Stimulated activated CD8-positive, alpha-beta memory T cell treated with anti-CD3 and anti-CD28 coated beads, Interleukin-15, amount 100 ng/mL, for 24 hours (primary cell): ENCODE measurements at places on chromosomes 7 and 10.

- DNase-seq, result no peak
These were observed 52.0 kb upstream of the PRSS1 start for GRCh38 chr7:142697270-142697669.

- DNase-seq, result no peak
These were observed 3.4 kb upstream of the MNX1 start for GRCh38 chr7:157013602-157014549.

DNA sequence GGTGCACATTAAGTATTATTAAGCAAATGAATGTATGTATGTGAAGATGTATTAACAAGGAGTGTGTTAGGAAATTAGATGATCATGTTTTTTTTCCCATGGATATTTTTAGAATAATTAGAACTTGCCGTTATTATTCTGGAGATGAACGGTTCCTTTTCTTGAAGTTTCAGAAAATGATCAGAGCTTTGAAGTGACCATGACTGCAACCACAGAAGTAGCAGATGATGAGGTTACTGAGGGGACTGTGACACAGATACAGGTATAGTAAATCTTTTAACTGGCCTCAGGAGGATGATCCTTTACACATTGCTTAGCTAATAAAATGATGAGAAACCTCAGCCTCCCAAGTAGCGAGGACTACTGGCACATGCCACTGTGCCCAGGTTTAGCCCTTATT, 18.6 kb downstream of the DMTF1 start:
- DNase-seq, result no peak

DNA sequence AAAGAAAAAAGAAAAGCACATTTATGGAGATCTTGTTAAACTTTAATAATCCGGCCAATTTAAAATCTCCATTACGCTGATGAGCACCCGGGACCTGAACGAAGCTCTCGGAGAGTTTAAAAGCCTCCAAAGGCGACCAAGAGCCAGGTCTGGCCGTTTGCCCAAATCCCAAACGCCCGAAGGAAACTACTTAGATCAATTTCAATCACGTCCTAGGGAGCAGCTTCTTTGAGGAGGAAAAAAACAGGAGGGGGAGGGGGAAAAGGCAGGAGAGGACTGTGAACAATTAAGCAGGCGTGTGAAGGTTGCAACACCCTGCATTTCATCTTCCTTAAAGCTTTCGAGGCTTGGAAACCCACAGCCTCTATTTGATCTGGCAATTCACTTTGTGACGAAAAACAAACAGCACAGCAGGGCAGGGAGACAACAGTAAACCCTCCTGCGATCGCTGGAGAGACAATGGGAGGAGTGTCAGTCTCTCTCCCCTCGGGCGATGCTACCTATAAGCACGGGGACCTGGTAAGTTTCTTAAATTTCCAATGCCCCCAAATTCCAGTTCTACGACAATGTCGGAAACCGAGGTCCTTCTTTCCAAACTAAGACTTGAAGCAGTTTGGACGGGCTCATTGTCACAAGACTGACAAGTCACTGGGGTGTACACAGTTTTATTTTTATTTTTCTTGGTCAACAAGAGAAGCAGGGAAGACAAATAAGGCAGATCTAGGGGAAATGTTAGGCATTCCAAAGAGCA, 1.2 kb downstream of the KLF6 start:
- DNase-seq, result no peak

- DNase-seq, result no peak
These were observed 770 bp downstream of the PRXL2A start for GRCh38 chr10:80409121-80409520.

DNA sequence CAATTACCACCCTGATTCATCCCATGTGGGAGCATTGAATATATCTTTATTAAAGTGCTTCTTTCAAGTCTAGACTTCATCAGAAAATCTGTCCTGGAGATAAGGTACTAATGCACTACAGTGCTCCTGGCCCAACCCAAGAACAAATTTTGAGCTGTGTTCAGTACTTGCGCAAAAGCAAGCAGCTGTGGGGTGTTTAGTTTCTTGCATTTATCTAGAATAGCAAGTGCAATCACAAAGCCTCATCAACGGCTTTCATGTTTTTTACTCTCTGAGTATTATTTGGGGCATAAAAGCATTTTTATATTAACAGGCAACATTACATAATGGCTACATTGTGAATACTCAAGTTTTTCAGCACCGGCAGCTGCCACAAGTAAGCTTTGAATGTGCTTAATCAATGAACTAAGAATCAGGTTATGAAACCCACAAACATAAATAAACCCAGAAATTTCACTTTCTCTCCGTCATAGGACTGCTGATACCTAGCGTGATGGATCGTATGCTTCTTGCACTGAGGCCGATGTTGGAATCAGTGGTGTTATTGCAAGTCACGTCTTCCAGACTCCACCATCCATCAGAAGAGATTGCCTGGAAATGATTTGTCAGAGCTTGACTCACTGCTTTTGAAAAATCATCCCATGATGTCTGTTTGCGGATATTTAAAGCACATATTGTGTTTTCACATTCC, 113.1 kb downstream of the CTTNBP2 start:
- no peak for DNase-seq

GRCh38 chr10:99958806-99959205, 50.9 kb downstream of the DNMBP start:
- DNase-seq, result no peak

GRCh38 chr10:98411768-98412167, 3.2 kb downstream of the PYROXD2 start:
- no peak for DNase-seq

DNA sequence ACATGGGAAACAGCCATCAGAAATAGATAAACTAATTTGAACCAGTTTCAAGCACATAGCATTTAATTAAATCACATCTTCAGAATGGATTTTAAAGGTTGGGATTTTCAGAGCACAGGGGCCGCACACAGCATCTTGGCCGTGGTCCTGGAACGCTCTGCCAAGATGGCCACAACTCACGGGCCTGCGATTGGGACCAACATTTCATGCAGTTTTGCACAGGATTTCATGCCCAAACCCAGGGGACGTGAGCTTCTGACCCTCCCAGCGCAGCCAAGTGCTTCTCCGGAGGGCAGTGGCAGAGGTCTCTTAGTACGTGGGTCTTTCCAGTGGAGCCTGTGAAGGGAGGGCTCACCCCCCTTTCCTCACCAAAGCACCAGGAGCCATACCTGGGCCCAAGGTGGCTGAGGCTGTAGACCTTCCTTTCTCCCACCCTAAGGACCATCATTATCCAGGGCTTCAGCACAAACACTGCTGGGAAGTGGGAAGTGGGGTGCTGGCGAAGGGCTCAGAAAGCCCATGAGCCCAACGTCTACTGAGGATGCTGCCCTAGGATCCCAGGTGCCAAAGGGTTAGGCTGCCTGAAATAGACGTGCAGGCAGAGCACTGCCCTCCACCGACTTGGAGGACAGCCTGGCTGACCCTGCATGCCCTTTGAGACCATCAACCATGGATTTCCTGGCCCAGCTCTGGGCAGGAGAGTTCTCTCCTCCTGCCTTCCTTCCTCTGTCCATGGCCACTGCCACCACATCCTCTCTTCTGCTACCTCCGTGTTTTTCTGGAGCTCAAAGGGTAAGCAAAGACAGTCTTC, 611.2 kb upstream of the MGMT start:
- no peak for DNase-seq

- DNase-seq, result no peak
These were observed 118.8 kb downstream of the EBF3 start for GRCh38 chr10:129845111-129845753.

DNA sequence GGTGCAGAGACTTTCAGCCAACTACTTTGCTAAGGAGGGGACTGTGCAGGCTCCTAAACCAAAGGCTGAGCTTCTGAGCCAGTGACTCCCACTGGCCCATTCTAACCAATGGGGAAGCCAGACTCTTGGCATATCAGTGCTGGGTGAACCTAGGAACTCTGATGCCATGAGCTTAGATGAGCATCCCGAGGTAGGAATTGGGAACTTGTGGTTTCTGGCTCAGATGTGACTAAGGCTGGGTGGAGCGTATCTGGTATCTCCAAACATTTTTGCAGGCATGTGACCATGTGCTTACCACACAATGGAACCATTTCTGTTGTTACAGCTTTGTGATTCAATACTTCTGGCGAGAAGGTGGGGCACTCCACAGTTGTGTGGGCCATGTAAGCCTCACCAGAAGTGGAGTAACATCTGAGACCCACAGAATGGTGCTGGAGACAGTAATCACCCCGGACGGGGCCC, 2.5 kb upstream of the AVPI1 start:
- no peak for DNase-seq

- DNase-seq, result no peak
These were observed 82.3 kb upstream of the ADRB1 start for GRCh38 chr10:113961182-113962031.

GRCh38 chr7:46972205-46972604, 609.7 kb downstream of the TNS3 start:
- DNase-seq, result no peak

DNA sequence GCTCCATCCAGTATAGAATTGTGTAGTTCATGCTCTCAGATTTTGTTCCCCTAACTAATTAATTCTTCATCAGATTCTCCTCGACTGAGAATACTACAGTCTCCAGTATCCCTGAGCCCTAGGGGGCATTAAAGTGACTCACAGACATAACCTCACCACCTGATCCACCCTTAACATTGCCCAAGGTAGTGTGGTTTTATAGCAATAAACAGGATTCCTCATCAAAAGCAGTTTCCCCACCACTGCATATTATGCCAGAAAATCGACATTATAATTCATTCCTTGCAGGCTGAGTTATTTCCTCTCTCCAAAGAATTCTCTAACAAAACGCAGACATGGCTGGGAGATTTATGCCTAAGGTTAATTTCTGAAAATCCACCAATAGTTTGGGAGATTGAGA, 1402.5 kb upstream of the CELF2 start:
- DNase-seq, result no peak

DNA sequence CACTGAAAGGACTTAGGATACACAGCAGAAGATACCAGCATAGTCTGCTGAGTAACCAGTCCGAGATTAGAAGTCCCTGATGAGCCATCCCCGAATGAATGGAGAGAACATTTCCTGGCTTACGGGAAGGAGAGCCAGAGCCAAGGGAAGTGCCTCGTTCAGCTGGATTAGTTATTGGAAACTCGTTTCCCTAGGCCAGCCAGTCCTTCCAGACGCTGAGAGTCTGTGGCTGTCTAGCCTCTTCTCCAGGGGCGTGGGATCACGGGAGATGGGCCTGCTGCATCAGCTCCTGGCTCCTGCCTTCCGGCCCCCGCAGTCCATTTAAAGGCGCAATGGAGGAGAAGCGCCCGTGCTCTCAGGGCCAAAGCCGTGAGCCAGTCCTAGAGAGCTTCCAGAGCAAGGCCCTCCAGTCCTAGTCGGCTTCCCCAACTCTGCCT, 712.8 kb downstream of the PARD3 start:
- DNase-seq, result no peak

DNA sequence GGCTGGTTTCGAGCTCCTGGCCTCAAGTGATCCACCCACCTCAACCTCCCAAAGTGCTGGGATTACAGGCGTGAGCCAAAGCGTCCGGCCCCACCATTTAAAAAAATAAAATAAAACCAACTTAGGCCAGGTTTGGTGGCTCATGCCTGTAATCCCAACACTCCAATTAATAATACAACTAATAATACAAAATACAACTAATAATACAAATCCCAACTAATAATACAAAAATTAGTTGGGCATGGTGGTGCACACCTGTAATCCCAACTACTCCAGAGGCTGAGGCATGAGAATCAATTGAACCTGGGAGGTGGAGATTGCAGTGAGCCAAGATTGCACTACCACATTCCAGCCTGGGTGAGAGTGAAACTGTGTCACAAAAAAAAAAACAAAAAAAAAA, 27.6 kb downstream of the CEP41 start:
- DNase-seq, result no peak

GRCh38 chr10:111522551-111522950, 445.7 kb downstream of the ADRA2A start:
- DNase-seq, result no peak
